ENCODE measurements at places on chromosomes 12 and 14.

GRCh38 chr12:41361738-41362137 is 173.6 kb downstream of the PDZRN4 start:
- DNase-seq = no peak

- no peak for DNase-seq
Measured at GRCh38 chr12:107783406-107784376, 9.2 kb downstream of the ASCL4 start.

DNA sequence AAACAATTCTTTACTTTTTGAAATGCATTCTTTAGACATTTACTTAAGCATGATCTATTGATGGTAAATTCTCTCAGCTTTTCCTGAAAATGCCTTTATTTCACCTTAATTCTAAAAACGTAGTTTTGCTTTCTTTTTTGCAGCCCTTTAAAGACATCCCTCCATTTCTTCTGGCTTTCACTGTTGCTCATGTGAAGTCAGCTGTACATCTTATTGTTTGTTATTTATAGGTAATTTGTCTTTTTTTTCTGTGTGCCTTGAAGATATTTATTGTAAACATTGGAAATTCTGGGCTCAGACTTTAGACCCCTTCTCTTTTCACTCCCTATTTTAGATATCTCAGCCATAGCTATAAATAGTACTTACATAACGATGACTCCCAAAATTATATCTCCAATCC is 70.4 kb downstream of the IFNG start:
- DNase-seq = no peak

DNA sequence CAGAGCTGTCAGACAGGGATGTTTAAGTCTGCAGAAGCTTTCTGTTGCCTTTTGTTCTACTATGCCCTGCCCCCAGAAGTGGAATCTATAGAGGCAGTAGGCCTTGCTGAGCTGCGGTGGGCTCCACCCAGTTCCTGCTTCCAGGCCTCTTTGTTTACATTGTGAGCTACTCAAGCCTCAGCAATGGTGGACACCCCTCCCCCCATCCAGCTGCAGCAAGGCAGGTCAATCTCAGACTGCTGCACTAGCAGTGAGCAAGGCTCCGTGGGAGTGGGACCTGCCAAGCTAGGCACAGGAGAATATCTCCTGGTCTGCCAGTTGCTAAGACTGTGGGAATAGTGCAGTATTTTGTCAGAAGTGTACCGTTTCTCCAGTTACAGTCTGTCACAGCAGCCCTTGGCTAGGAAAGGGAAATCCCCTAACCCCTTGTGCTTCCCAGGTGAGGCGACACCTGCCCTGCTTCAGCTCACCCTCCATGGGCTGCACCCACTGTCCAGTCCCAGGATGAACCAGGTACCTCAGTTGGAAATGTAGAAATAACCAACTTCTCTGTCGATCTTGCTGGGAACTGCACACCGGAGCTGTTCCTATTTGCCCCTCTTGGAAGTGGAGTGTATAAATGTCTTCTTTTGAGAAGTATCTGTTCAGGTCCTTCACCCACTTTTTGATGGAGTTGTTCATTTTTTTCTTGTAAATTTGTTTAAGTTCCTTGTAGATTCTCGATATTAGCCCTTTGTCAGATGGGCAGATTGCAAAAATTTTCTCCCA is 213.5 kb upstream of the SLC38A2 start:
- no peak for DNase-seq

DNA sequence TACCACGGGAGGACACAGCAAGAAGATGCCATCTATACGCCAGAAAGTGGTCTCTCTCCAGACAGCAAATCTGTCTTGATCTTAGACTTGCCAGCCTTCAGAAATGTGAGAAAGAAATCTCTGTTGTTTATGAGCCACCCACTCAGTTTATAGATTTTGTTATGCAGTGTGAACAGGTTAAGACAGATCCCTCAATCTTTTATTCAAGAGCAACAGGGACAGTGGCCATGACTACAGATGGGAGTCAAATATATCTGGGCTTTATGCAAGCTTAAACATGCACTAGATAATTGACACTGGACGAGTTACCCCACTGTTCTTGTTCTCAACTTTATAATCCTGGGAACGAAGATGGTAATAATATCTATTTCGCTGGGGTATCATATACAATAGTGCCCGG is 288.7 kb downstream of the RPAP3 start:
- no peak for DNase-seq

GRCh38 chr12:54558311-54558710 is 8.9 kb downstream of the PDE1B start:
- DNase-seq = no peak

Data from GM12892 (cell line).